ENCODE measurements at places on chromosomes 5 and 9.

GRCh38 chr5:172890659-172891058, 56.6 kb downstream of the ERGIC1 start:
- DNase-seq, result no peak

GRCh38 chr9:100030548-100030947, 68.3 kb downstream of the ERP44 start:
- DNase-seq, result no peak

- no peak for DNase-seq
Observed at GRCh38 chr9:122276096-122276495, 11.4 kb downstream of the MRRF start.

DNA sequence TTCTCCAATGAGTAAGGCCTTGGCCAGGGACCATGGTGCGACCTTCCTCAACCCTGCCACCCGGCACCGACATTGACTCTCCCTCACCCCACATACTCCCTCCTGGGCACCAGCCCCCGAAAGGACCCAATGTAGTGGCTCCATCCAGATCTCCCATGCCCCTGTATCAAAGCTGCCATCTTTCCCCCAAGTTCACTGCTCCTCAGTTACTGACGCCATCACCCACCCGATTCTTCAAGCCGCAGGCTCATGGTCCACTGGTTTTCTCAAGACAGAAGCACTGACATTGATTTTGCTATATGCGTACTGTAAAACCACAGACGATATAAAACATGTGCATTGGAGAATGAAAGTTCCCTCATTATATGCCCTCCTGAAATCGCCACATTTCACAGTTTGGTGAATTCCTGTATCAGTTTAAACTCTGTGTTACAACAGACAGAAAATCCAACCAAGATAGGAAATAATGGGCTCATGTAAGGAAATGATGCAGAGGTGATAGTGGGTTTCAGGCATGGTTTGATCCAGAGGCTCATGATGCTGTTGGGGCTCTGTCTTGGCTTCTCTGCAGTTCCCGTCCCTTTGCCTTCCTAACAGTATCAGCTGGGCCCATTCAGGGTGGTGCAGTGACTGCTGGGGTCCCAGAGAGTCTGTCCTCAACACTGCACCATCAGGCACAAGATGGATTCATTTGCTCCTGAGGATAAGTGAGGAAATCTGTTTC, 207.3 kb upstream of the IER5L start:
- no peak for DNase-seq

GRCh38 chr9:68778635-68779034, 73.6 kb downstream of the PIP5K1B start:
- no peak for DNase-seq

DNA sequence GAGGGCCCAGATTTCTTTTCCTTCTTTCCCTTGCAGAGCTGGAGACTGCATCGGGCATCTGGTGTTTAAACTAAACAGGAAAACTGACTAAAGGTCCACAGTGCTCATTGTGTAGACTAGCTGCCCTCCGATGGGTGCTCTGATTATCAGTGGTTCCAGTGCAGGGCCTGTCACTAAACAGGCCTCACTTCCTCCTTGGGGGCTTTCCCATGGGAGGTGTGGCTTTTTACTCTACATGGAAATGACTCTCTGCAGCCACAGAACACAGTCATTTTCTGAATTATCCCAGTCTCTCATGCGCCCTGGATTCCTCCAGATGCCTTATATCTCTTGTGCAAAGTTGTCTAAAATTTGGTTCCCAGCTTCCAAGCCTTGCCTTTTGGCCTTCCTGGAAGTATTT, 199.2 kb downstream of the TRIO start:
- DNase-seq, result no peak

GRCh38 chr5:135150767-135151166, 116.7 kb upstream of the PITX1 start:
- no peak for DNase-seq

DNA sequence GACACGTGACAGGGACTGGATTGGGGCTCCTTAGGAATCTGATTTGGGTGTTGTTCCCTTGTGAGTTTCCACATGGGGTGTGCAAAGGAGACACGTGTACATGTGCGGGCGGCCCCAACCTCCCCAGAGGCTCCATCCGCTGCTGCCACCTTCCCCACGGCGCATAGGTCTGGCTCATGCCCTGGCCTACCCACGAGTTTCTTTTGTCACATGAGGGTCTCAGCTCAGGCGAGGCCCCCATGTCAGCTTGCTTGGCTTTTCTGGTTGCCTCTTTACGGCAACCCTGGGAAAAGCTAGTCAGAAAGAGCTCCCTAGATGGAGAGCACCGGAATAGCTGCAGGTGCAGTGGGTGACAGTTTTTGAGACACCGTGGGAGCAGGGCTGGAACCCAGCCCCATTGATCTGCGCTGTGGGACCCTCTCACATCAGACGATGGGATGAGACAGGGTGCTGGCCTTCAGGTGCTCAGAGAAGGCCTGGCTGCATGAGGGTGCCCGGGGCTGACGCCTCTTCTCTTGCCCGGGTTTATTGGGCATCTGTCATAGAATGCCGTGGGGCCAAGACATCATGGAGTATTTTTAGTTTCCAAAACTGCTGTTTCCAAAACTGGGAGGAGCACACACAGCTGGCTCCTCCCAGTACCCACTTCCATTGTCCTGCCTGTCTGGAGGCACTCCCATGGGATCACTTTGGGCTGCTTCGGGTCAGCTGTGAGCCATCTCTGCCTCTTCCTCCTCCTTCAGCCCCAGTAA, 107.8 kb downstream of the WNK2 start:
- no peak for DNase-seq

DNA sequence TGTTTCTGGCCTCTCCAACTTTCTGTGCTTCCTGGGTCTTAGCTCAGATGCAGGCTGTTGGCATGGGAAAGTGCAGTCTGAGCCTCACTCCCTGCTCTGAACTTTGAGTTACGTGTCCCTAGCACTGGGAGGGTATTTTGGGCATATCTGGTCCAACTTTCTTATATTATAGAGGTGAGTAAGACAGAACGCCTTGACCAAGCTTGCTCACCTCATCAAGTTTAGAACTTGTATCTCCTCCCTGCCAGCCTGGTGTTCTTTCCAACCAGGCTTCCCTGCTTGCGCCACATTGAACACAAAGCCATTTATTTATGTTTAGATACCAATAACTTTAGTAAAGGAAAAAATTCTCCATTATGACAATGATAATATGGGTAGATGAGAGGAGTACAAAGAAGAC, 33.2 kb downstream of the TNC start:
- no peak for DNase-seq

DNA sequence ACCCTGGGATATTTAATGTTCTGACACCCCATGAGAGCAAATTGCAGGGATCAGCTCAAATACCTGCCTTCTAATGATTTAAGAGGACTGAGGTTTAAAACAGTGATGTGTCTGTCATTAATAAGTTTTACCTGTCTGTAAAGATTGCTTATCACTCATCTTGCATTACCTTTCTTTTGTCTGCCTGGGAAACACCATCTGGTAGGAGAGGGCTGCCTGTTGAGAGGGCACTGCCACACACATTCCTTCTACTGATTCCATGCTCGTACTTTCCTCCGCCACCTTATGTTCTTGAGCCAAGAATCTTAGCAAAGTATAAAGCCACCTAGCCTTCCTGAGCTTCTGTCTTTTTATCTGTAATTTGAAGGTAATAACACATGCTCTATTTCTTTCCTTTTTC, 118.6 kb downstream of the KCTD16 start:
- DNase-seq, result no peak

- no peak for DNase-seq
Observed at GRCh38 chr5:111668477-111669414, 88.2 kb downstream of the NREP start.

DNA sequence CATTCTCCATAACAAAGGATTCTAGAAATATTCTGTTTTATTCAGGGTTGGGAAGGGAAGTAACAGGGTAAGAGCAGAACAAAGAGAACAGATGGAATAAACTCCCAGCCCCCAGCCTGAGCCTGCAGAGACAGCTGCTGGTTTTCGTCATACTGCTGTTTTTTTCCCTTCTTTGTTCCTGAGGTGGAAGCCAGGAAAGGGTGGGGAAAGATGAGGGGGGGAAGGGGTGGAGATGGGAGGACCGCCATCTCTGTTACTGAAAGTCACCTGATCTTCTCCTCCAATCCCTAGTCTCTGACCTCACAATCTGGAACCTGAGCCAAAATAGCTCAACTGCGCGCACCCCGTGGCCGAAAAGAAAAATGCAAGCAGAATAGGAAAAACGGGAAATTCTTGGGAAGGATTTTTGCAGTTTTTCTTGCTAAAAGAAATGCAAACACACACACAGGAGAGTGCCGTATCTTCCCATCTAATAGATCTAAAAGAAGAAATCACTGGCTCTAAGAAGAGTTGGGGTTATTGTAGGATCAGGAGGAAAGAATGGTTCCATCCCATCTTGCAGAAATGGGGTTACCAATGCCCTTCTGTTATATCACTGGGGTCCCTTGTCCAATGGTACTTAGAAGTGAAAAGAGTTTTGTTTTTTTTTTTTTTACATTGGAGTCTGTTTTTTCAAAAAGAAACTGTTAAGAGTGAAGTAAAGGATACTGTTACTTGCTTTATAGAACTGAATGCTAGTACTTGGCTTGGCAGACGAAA, 57.9 kb downstream of the DIAPH1 start:
- DNase-seq, result no peak

GRCh38 chr5:128009403-128009802, 74.2 kb upstream of the SLC12A2 start:
- no peak for DNase-seq

DNA sequence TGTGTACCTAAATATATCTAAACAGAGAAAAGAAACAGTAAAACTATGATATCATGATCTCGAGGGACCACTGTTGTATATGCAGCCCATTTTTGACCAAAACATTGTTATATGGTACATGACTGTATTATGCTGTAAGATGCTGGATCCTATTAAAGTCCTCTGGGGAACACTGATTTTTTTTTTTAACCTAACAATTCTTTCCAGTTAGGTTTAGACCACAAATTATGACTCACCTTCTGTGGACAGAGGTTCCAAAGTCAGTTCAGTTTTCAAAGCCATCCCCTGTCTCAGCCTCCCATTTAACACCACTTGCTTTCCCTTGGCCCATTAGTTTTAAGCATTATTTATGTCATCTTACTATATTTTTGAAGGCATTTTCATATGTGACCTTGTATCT, 27.1 kb downstream of the TRMO start:
- DNase-seq, result no peak

DNA sequence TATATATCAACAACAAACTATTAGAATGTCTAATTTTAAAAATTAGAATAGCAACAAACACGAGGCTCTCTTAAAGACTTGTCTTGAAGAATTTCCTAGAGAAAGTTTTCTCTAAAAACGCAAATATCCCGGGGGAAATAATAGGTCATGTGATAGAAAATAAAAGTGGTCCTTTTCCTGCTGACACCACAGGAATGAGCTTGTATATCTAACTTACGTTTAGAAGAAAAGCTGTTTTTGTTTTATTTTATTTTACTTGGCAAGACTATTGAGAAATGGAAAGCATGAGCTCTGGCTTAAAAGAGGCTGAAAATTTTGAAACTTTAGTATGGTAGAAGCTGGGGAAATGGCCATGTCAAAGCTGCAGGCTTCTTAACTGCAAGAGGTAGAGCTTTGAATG, 465.0 kb downstream of the AGTPBP1 start:
- DNase-seq, result no peak

- DNase-seq, result no peak
Observed at GRCh38 chr9:101307051-101307450, 77.8 kb downstream of the BAAT start.

- DNase-seq, result no peak
Observed at GRCh38 chr9:99814359-99814758, 7.3 kb upstream of the NR4A3 start.

GRCh38 chr5:97534166-97534565, 351.1 kb upstream of the RIOK2 start:
- no peak for DNase-seq

GRCh38 chr5:6814816-6815215, 101.6 kb downstream of the TENT4A start:
- no peak for DNase-seq

- DNase-seq, result no peak
Observed at GRCh38 chr5:119022017-119022745, 33.8 kb upstream of the DTWD2 start.

GRCh38 chr9:68777070-68777763, 72.2 kb downstream of the PIP5K1B start:
- no peak for DNase-seq

GRCh38 chr9:37290940-37291485, 131.5 kb upstream of the GRHPR start:
- no peak for DNase-seq

- no peak for DNase-seq
Observed at GRCh38 chr5:98268162-98268860, 505.2 kb upstream of the RGMB start.

GRCh38 chr5:60184606-60185005, 291.1 kb upstream of the PDE4D start:
- no peak for DNase-seq

GRCh38 chr5:109656829-109657228, 32.9 kb upstream of the MAN2A1 start:
- DNase-seq, result no peak

DNA sequence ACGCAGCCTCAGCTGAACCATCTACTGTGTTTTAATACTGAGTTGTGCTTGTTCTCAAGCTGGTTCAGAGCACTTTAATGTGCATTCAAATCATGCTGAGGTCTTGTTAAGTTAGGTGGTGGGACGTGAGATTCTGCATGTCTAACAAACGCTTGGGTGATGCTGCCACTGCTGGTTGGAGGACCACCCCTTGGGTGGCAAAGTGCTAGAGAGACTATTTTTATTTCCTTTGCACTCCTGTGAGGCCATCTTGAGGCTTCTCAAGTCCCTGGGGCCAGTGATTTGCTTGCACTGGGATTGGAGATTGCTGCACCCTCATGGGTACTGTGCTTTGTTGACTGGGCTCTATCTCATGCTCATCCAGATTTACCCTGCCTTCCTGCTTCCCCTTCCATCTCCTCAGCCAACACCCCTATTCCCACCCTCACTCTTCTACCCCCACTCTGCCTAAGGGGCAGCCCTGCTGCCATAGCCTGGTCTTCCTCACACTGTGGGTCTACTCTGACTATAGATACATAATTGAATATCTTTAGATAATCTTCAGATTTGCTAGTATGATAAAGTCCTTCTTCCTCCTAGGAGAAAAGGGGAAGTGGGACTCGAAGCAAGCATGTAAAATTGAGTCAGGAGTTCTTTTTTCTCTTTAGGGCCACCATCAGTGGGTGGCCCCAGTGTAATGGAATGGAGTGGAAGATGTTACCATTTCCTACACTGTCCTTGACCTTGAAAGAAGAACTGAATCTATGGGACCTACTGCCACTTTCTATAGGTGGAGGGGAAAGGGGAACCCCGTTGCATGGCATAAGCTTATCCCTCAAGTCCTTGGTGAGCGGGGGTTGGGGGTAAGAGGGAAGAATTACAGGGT, 45.1 kb upstream of the SUB1 start:
- no peak for DNase-seq

GRCh38 chr5:113804943-113805342, 291.4 kb downstream of the YTHDC2 start:
- DNase-seq, result no peak

DNA sequence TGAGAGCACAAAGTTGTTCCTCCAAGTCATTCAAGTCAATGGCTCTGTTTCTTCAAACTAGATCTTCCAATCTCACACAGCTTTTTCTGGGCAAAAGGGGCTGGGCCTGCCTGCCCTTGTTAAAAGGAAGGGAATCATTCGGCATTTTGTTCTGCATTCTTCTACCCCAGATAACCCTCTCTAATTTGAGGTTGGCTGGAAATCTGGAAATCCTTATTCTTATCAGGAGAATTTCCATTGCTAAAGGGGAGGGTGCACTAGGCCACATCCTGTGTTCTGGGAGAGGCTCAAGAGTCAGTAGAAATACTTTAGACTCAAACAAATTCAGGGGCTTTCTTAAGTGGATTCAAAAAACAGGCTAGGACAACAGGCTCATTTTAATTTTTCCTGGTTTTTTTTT, 384.7 kb upstream of the ZNF462 start:
- DNase-seq, result no peak
